Suppressor macrophage (primary cell): ENCODE measurements at places on chromosomes 16 and 17.

DNA sequence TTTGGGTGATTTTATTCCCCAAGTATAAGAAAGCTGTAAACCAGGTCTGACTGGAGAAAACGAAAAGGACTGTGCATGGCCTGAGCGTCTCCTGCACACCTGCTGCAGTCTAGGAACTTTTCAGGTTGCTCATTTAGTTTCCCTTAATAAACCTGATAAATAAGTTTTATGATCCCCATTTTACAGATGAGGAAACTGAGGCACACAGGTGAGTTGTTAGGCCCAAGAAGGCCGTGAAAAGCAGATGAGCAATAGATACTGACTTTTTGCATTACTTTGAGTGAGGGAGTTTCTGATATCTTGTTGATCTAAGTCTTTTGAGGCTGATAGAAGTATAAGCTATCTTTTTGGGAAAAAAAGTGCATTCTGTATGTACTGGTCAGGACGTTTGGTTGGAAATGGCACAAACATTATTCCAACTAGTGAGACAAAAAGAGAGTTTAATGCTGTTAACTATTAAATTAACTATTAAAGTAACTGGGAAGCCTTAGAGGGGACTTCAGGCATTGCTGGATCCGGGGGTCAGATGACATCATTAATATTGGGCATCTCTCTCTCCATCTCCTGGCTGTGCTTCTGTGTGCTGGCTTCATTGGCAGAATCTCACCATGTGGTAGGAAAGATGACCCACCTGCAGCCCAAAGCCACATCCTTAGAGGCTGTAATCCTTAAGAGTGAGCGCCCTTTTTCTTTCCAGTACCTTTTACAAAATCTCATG lies 163.4 kb downstream of the CMIP start:
- no peak for DNase-seq

- DNase-seq: no peak
Observed at GRCh38 chr17:38768417-38768816, 15.9 kb downstream of the PSMB3 start.

- no peak for DNase-seq
Observed at GRCh38 chr16:80440667-80441066, 100.1 kb upstream of the DYNLRB2 start.

DNA sequence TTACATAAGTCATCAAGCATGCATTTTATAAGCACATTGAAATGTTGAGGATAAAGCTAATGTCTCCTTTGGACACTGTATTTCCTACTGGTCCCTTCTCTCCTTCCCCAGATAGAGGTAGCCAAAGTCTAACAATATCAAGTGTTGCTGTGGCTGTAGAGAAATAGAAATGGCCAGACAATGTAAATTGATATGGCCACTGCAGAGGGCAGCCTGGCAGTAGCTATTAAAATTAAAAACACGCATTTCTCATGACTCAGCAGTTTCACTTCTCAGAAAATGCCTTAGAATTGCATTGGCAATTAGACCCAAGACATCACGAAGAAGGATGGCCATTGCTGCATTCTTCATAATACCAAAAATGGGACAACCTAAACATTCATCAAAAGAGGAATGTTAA lies 46.8 kb upstream of the MRTFB start:
- DNase-seq: peak; percentile 47

GRCh38 chr17:73588891-73589290 lies 55.4 kb downstream of the SDK2 start:
- no peak for DNase-seq

GRCh38 chr16:14497245-14498082 lies 132.6 kb downstream of the PARN start:
- DNase-seq: no peak

DNA sequence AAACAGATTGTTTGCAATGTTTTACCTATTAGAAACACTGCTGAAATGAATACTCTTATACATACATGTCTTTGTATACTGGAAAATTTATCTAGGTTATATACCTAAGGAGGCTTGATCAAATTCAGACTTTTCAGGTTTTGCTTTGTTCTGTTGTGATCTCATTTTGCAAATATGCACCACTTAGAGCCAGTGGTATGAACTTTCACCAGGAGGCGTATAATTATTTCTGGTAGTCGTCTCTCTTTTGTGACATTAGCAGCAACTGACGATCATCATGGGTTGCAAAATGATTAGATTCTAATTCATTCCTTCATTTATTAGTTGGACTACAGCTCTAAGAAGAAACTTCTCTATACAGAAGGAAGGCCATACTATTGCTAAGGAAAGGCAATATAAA lies 26.9 kb downstream of the AP1G1 start:
- DNase-seq: no peak

GRCh38 chr17:47267354-47267828 lies 13.8 kb downstream of the ITGB3 start:
- no peak for DNase-seq

DNA sequence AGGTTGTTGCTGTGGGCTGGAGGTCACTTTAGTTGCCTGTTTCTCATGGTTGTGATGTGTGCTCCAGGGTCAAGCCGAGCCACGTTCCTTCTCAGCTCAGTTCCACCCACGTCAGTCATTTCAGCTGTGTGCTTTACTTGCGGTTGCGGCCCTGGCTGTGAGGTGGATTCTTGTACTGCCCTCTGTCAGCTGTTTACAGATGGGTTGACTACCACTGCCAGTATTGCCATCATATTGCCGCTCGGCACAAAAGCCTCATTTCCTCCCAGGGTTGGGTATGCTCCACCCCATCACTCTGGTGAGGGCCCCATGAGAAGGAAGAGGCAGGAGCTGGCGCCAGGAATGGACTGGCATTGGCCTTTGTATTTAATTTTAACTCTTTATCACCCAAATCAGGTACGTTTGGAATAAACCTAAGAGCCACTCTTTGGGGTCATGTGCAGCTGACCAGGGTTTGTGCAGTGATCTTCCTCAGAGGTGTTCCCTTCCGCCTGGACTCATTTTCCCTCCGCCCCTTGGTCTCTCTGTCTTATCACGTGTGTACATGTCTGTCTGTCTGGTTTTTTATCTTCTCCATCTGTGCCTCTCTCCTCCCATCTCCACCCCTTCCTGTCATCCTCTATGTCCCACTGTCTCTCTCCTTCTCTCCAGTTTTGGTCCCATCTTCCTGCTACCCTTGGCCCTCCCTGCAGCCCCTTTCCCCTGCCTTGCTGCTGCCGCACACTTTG lies 25.0 kb downstream of the METTL22 start:
- no peak for DNase-seq

DNA sequence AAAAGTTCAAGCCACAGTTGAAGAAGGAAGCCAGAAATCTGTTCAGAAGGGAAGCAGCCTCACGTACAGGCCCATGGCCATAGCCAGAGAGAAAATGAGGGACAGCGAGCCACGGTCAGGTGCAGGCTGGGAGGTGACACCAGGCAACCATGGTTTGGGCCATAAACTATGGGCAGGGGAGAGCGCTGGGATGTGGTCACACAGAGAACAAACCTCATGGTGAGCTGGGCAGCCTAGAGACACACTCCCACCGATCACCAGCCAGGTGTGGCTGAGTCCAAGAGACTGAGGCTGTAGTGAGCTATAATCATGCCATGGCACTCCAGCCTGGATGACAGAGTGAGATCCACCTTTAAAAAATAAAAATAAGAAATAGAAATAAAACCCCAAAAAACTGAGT lies 76.5 kb downstream of the NETO2 start:
- no peak for DNase-seq

GRCh38 chr17:82339634-82340580 lies 6.3 kb upstream of the SECTM1 start:
- DNase-seq: no peak

DNA sequence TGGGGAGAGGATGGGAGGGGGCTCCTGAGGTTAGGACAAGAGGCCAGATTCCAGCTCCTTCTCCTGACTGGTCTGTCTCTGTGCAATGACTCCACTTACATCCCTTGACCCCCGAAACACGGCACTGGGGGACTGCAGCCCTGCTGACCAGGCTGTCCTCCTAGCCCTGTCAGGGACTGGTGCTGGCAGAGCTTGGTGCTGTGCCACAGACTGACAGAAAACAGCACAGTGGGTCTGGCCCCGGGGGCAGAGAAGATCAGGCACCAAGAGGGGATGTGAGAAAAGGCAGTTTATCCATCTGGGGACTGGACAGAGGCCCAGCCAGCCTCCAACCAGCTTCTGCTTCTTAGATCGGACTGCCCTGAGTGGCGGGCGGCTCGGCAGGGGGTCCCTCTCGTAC lies 19.4 kb downstream of the SLC38A7 start:
- no peak for DNase-seq

GRCh38 chr17:56884483-56885311 lies 29.2 kb downstream of the TRIM25 start:
- DNase-seq: no peak

DNA sequence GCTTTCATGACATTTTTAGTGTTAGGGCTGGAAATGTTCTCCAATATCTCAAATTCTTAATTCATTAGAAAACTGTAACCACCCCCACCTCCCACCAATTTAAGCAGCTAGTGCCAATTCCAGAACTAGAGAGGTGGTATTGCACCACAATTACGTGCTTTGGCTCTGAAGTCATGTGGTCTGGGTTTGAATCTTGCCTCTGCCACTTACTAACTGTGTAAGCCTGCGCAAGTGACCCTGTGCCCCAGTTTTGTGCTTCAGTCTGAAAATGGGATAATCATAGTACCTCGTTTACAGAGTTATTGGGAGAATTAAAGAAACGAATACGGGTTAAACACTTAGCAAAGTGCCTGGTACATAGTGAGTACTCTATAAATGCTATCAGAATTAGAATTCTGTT lies 14.2 kb upstream of the MPHOSPH6 start:
- DNase-seq: no peak

GRCh38 chr17:245020-245419 lies 63.6 kb upstream of the DOC2B start:
- DNase-seq: no peak

GRCh38 chr17:76480632-76481031 lies 13.2 kb downstream of the AANAT start:
- DNase-seq: peak; percentile 62
